Heart left ventricle (tissue), 16 donors: ENCODE measurements at places on chromosomes 12 and 14.

DNA sequence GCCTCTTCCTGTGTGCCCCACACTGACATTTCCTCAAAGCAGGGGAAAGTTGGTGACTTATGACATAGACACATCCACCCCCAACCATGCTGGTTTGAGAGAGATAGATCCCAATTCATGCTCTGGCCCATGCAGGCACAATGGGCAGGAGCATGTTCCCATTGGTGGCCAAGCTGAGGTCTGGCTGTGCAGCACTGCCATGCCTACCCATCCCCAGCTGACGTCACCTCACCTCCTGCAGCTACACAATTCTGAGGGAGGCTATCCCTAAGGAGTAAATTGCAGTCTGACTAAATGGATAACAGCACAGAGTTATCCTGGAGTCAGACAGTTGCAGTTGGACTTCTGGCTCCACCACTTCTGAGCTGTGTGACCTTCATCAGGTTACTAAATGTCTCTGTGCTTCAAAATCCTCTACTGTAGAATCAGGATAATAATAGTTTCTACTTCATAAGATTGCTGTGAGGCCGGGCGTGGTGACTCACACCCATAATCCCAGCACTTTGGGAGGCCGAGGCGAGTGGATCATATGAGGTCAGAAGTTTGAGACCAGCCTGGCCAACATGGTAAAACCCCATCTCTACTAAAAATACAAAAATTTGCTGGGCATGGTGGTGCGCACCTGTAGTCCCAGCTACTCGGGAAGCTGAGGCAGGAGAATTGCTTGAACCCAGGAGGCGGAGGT lies 323.9 kb downstream of the BCL11B start:
- no peak for DNase-seq

- no peak for DNase-seq
Measured at GRCh38 chr14:82647088-82647810, 1113.6 kb upstream of the SEL1L start.

GRCh38 chr14:102255401-102256190 lies 49.4 kb downstream of the MOK start:
- no peak for DNase-seq

DNA sequence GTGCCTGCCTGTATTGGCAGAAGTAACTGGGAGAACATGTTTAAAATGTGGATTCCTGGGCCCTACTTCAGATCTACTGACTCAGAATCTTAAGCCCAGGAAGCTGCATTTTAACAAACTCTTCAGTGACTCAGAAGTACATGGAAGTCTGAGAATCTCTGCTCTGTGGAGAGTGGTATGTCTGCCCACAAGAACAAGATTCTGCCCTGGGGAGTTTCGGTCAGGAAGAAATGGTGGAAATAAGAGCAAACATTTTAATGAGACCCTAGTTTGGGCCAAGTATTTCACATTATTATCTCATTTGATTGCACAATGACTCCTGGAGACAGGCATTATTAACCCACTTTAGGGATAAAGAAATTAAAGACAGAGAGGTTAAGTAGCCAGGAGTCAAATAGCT lies 8.2 kb downstream of the ALDH1L2 start:
- no peak for DNase-seq

GRCh38 chr14:55071870-55072640 lies 20.6 kb downstream of the MAPK1IP1L start:
- DNase-seq, result peak; percentile 81

- no peak for DNase-seq
Measured at GRCh38 chr12:93650626-93651025, 26.5 kb upstream of the CRADD start.

- DNase-seq, result no peak
Measured at GRCh38 chr12:132226604-132227003, 82.3 kb downstream of the NOC4L start.

DNA sequence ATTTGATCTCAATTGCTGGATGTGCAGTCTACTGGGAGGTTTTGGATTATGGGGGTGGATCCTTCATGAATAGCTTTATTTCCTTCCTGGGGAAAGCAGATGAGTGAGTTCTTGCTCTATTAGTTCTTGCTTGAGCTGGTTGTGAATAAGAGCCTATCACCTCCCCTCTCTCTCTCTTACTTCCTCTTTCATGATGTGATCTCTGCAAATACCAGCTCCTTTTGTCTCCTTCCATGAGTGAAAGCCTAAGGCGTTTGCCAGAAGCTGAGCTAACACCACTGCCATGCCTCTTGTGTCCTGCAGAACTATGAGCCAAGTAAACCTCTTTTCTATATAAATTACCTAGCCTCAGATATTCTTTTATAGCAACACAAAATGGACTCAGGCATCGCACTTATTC lies 302.7 kb downstream of the CCER1 start:
- DNase-seq, result no peak

- no peak for DNase-seq
Measured at GRCh38 chr12:29543036-29543435, 45.5 kb upstream of the OVCH1 start.

- DNase-seq, result no peak
Measured at GRCh38 chr12:71731439-71732356, 23.0 kb upstream of the RAB21 start.

GRCh38 chr12:122871851-122872780 lies 23.8 kb downstream of the VPS37B start:
- DNase-seq, result peak; percentile 76

DNA sequence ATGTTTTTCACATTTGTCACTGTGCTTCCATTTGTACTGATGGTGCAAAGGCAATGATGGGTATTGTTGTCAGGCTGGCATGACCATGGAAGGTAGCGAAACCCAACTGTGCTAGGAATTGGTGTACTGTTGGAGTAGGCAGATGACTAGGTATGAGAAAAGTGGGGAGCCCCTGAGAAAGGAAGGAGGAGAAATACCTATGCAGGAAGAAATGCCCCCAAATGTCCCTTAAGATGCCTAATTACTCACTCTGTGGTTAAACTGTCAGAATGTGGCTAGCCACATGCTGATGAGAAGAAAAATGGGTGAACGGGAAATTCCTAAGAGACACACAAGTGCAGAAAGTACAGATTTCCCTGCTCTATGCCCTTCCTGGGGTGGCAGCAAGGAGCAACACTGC lies 339.1 kb downstream of the TMEM132D start:
- no peak for DNase-seq

DNA sequence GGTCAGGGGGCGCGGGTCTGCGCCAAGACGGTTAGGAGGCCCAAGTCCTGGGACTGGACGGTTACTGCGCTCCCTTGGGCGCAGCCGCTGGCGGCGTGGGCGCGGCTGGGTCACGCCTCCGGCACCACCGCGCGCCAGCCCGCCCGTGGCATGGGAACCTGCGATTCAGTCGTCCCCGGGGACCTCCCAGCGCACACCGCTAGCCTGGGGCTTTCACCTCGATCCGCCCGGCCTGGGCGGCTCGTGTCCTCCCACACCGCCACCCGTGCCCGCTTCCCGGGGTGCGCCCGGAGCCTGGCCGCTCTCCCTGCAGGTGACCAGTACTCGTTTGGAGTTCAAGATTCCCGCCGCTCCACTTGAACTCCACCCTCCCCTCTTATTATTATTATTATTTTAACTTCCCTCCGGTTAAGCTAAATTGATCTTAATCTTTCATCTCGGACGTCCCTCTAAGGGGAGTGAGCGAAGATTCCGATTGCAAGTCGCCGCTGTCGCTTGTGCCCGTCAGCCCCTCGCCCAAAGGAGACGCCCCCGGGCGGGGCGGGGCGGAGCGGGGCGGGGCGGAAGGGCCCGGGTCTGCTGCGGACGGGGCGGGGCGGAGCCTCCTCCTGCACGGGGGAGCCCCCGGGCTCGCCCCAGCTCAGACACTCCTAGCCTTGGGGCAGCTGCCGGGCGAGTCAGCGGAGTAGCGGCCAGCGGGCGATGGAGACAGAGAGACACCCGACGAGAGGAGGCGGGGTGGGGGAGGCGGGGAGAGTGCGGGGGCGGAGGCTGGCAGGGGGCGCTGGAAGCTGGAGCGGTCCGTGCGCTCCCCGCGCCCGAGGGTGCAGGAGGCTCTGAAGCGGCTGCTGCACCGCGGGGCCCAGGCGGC lies at the start of gene KCNMB4:
KCNMB4 (plus strand) TSS at position 643 of the 871 bp plus-strand sequence. CDS start 445 bp downstream, outside the sequence.
- peak; percentile 71 for DNase-seq
